Stimulated activated CD4-positive, alpha-beta T cell treated with anti-CD3 and anti-CD28 coated beads, Interleukin-1b, Interleukin-23, amount 100 ng/mL, for 48 hours (primary cell): ENCODE measurements at places on chromosomes 6 and 20.

DNA sequence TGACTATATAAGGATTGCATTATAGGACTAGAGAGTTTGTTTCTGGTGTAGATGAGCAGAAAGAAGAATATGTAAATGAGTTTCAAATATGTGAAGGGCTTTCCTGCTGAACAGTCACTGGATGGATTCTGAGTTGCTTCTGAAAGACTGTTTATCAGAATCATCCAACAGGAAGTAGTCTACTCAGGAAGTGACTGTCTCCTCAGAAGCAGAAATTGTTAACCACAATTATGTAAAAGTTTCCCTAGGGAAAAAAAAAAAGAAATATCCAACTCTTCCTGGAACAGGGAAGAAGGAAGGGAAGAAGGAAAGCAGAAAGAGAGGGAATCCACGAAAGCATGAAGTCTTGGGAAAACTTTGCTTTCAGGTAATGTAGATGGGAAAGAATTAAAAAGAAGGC lies 138.9 kb downstream of the TENT5A start:
- DNase-seq = no peak

DNA sequence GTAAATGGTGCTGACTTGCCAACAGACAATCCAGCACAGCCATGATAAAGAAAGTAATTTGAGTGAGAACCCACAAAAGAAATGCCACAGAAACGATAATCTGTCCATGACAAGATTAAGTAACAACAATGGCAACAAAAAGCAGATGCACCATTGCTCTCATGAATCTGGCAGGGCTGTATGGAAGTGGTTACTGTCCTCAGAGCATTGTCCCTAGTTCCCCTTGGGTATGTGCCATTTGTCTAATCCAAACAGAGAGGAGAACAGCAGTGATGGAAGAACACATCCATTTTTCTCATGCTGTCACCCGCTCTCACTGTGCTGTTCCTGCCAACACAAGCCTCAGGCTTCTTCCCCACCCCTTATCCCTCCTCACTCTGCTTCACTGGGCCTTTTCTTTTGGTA lies 65.8 kb downstream of the REV3L start:
- no peak for DNase-seq

DNA sequence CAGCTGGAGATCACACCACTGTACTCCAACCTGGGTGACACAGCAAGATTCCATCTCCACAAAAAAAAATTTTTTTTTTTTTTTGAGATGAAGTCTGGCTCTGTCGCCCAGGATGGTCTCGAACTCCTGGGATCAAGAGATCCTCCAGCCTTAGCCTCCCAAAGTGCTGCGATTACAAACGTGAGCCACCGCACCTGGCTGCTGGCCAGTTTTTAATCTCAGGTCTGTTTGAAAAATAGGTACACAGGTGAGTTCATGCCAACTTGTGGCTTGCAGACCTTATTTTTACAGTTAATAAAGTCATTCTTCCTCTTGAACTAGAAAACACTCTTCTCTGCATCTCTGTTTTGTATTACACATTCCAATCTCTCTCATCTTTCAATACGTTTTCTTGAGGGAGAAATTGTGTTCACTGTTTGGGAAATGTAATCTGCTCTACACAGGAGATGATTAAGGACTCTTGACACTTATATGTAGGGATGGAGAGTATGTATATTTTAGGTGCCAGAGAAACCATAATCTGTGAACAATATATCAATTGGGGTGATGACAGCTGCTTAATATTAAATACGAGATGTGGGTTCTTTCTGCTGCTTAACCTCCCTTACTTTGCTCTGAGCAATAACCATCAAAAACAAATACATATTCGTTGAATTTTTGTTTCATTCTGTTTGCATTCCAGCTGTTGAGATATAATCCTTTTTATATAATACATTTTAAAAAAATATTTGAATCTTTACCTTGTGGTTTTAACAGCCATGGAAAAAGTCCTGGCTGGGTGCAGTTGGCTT lies 17.7 kb upstream of the RIPOR3 start:
- no peak for DNase-seq

- no peak for DNase-seq
Measured at GRCh38 chr20:17767624-17768023, 67.9 kb downstream of the BANF2 start.

DNA sequence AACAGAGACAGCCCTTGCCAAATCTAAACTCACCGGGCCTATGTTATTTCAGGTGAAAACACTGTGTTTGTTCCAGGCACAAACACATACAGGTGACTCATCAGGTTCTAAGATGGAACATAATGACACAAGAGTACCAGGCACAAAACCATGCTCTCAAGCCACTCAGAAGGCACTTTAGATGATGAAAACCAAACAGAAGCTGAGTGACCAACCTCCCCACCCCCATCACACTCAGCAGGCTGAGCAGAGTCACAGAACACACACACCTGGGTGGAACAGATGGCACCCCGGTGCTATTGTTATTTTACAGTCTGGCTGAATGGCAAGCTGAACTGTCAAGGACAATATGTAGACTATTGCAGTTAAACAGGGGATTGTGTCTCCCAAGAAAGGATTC lies 20.6 kb upstream of the NKX2-2 start:
- no peak for DNase-seq

GRCh38 chr6:40721271-40721952 lies 134.2 kb upstream of the LRFN2 start:
- no peak for DNase-seq

DNA sequence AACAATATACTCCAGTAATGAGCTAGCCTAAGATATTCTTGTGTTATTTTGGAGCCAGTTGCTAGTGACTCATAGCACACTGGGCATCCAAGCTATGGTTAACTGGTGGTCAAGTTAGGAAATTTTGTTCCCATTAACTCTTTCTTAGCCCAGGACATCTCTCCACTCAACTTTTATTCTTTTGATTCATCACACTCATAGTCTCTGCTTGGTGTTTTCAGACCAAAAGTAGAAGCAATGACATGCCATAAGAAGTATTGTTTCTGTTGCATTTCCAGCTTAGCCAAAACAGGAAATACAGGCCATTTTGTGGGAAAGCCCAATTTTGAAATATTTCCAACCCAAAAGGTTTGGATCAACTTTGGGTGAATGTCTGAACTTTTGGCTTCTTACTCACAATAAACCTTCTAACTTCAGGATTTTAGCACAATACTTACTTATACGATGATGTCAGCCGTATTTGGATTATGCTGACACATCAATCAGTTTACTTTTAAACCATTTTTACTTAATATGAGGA lies 31.6 kb upstream of the CCN2 start:
- DNase-seq = no peak

DNA sequence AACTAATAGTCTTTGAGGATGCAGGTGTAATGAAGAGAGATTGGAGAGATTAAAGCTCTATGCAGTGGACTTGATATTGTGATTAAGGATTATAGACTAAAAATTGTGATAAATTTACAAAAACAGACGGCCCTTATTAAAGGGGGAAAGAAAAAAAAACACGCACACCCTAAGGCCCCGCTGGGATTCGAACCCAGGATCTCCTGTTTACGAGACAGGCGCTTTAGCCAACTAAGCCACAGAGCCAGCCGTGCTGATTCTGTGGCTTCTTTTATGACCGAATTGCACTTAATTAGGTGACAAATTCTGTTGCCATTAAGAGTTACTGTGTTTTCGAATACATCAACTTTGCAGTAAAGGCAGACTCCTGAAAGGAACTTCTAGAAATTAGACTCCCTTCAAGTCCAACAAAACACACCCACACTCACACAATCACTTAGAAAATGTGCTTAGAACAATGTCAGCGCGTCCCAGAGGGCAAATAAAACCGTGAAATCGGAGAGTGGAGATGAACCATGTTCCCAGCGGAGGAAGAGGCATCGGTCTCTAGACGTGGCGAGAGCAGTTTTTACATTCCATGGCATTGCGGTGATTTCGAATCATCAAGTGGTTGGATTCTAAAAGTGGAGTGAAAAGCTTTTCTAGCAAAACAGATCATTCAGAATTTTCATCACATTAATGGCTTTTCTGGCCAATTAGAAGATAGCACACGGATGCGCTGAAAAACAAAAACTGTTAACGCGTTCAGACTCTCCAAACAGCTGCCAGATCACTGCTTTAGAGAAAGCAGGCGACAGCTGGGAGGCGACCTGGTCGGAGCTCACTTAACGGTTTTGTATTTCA lies 122.6 kb downstream of the GPX5 start:
- peak; percentile 77 for DNase-seq
